Heart right ventricle (tissue), 16 donors: ENCODE measurements at places on chromosomes 2 and 18. TPM values are rescaled to one million over a fixed set of nuclear protein-coding genes. Genes with fewer than 3 reads are reported as not detected.

Gene CD8B
- 0.41 TPM for total RNA-seq

Gene FSIP2
- total RNA-seq = 2.4 TPM

Gene IGFBP2
- total RNA-seq = 112 TPM

Gene GPR55
- total RNA-seq = not detected

Gene FOXI3
- not detected for total RNA-seq

Gene PLCL1
- 110 TPM for total RNA-seq

Gene CDK15
- 0.19 TPM for total RNA-seq

Gene C2orf74
- 29.8 TPM for total RNA-seq

Gene MERTK
- 3.3 TPM for total RNA-seq

Gene CENPA
- 33.1 TPM for total RNA-seq

Gene CWC22
- total RNA-seq = 10.8 TPM

Gene UCN
- 2.0 TPM for total RNA-seq

Gene LYG2
- not detected for total RNA-seq

Gene ALK
- total RNA-seq = 0.08 TPM

Gene DYNC2LI1
- 13.8 TPM for total RNA-seq

Gene DUSP19
- 12.7 TPM for total RNA-seq

Gene RAPH1
- total RNA-seq = 16.5 TPM

Gene IL1R2
- total RNA-seq = 1.1 TPM

Gene PID1
- total RNA-seq = 7.0 TPM

Gene DAW1
- 0.14 TPM for total RNA-seq

Gene ACADL
- total RNA-seq = 0.55 TPM

Gene CHRND
- total RNA-seq = not detected

Gene FAM237A
- not detected for total RNA-seq
